ENCODE measurements at places on chromosomes 3 and 15. TPM values are rescaled to one million over a fixed set of nuclear protein-coding genes. Genes with fewer than 3 reads are reported as not detected.

PP2D1 gene
- total RNA-seq, result not detected

RPL4 gene
- 1,777 TPM for total RNA-seq

ZNF660 gene
- total RNA-seq, result 1.00 TPM

CHRM5 gene
- total RNA-seq, result not detected

IMPG2 gene
- total RNA-seq, result under 0.01 TPM

KBTBD8 gene
- 0.73 TPM for total RNA-seq

ZNF80 gene
- not detected for total RNA-seq

TUBGCP4 gene
- 20.0 TPM for total RNA-seq
